RCC 7860 (cell line): ENCODE measurements at places on chromosomes 2 and 18.

- no peak for DNase-seq
These were observed 468.7 kb upstream of the FANCL start for GRCh38 chr2:58709687-58710354.

DNA sequence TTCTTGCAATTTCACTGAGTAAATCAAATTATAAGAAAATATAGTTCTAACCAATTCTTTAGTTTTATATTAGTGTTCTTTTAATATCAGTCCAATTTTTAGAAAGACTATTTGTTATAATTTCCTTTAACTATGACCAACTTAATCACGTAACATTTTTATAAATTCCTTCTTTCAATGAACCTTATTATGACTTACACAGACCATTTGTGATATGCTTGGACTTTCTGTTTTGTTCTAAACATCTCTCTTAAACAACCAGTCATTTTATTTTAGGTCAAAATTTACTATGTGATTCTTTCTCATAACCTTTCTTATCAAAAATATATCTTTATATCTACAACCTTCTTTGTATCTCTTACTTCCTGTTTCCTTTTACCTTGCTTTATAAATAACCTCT is 39.5 kb upstream of the DYNAP start:
- DNase-seq, result no peak

GRCh38 chr2:119873350-119874315 is 113.9 kb downstream of the PTPN4 start:
- no peak for DNase-seq

- no peak for DNase-seq
These were observed 5.5 kb upstream of the HNRNPA3 start for GRCh38 chr2:177207101-177207500.

DNA sequence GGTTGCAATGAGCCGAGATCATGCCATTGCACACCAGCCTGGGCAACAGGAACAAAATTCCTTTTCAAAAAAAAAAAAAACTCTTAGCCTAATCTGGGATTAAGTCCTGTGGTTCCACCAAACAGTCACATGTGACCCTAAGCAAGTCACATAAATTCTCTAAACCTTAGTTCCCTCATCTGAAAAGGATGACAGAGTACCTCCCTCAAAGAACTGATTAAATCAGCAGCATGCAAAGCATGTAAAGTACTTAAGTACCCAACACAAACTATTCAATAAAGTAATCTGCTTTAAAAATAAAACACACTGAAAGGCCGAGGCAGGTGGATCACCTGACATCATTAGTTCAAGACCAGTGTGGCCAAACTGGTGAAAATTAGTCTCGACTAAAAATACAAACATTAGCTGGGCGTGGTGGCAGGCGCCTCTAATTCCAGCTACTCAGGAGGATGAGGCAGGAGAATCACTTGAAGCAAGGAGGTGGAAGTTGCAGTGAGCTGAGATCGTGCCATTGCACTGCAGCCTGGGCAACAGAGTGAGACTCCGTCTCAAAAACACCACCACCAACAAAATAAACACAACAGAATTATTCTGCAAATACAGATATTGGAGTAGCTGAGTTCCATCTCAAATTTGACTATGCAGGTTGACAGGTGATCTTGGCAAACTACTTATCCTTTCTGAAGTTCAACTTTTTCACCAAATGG is 7.0 kb downstream of the USP34 start:
- DNase-seq, result no peak

DNA sequence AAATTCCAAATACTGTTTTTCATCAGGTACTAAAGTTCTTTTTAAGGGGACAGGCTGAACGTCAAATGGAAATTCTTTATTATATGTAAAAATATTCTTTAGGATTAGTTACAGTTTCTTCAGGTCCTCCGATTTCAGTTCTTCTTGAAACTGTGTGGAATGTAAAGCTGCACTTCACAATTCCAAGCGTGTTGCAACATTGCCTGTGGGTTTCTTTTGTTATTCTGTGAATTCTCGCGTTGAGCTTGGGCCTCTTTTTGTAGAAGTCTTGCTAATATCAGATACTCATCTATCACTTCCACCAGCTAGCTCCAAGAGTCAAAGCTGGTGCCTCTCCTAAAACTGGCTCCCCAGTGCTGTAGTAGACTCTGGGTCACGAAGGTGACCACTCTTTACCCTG is 642.6 kb downstream of the METTL4 start:
- DNase-seq, result no peak

DNA sequence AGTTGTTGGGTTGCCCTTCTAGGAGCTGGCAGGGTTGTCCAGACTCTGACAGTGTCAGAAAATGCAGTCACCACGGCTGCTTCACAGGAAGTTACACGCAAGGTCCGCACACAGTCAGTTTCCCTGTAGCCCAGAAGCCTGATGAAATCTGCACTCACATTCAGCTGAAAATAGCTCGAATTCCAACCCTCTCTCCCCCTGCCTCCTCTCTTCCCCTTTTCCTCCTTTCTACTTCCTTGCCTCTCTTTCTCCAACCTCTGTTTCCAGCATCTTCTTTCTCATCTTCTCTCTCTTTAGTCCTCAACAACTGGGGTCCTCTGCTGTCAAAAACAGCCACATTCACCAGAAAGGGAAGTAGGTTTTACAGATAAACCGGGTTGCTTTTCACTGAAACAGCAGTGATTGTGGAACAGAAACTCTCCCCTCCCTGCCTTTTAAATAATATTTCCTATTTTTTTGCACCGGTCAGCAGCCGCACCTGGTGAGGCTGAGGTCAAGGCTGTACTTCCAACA is 69.3 kb downstream of the BCL11A start:
- no peak for DNase-seq

- DNase-seq, result peak; percentile 63
These were observed 17.0 kb upstream of the UGT1A8 start for GRCh38 chr2:233600386-233600785.

DNA sequence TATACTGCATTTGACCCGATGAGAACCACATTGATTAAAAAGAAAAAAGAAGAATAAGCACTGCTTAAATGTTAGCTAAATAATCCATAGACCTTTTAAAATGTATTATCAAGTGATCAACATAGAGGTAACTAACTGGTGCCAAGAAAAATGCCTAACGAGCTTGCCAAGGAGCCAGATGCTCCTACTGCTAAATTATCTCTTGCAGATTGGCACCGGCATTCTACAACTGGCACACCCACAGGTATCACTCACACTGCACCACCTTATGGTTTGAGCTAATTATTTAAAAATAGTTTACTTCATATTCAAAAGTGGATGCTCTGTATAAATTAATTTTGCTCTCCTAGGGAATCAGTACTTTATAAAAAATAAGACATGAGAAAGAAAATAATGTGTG is 341.6 kb upstream of the CDH7 start:
- DNase-seq, result no peak

- peak; percentile 3 for DNase-seq
These were observed 1646.8 kb upstream of the TMEFF2 start for GRCh38 chr2:193841384-193842150.

DNA sequence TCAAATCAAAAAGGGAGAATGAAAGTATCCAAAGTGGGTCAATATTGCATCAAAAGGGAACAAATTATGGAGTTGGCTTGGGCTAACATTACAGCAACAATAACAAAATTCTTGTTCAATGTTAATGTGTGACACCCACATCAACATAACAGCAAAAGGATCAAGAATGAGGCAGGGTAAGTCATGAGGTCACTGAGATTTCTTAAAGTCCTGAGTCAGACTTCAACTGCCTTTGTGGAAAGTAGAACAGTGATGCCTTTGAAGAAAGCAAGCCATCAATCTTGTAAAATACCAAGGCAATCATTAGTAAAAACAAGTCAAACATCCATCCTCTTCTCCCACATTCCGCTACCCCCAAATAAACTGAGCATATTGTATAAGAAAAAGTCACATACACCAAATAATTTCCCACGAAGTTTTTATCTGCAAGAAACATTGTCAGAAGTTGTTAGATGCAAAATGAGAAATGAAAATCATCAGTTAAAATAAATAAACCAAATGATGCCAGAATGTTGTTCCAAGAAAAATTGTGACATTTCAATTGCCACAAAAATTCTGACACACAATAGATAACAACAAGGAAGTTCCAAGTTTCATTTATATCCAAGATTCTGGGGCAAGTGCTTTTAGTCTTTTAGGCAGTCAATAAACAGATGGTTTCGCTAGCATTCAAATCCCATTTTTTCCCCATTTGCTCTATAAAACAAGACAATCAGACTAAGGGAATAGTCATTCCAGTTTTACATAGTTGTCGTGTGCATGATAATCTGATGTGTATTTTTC is 216.1 kb upstream of the SETBP1 start:
- DNase-seq, result no peak

DNA sequence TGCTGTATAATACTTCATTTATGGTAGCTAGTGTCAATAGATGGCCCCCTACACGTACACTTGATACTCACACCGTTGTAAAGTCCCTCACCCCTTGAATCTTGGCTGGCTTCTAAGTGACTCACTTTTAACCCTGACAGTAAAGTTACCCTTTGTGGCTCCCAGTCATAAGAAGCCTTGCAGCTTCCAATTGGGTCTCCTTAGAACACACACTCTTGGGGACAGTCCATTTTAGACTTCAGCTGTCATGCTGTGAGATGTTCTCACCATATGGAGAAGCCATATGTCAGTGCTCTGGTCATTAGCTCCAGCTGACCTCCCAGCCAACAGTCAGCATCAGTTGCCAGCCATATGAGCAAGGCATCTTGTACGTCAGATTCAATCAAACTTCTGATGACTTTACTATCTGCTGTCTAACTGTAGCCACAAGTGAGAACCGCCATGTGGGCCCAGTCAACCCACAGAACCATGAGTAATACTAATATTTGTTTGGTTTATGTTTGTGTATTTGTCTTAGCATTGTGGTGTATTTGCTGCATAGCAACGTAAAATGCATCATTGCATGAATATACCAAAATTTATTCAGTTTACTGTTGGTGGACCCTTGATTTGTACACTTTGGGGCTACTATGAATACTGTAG is 68.3 kb downstream of the PTPN4 start:
- DNase-seq, result no peak
